ENCODE measurements at places on chromosomes 5 and 9. TPM values are rescaled to one million over a fixed set of nuclear protein-coding genes. Genes with fewer than 3 reads are reported as not detected.

AKNA gene
- total RNA-seq = 12.9 TPM

ARRDC3 gene
- 134 TPM for total RNA-seq

GRHPR gene
- 168 TPM for total RNA-seq

FGF1 gene
- 0.23 TPM for total RNA-seq

B4GALT7 gene
- 28.5 TPM for total RNA-seq

CSF2 gene
- total RNA-seq = 1.0 TPM

KIF24 gene
- 1.8 TPM for total RNA-seq

LRSAM1 gene
- 6.8 TPM for total RNA-seq

LPAR1 gene
- total RNA-seq = 36.8 TPM

CCDC183 gene
- 17.7 TPM for total RNA-seq

GRXCR2 gene
- total RNA-seq = not detected

PCDHGB5 gene
- total RNA-seq = 0.17 TPM

SGCD gene
- 8.0 TPM for total RNA-seq

FOXI1 gene
- total RNA-seq = not detected

DMRT3 gene
- not detected for total RNA-seq

GARIN3 gene
- not detected for total RNA-seq

HACD4 gene
- 1.2 TPM for total RNA-seq

CARD9 gene
- 0.68 TPM for total RNA-seq

ANAPC2 gene
- 21.3 TPM for total RNA-seq

HTR1A gene
- total RNA-seq = 0.57 TPM

DIPK1B gene
- total RNA-seq = 31.7 TPM

TAF11L6 gene
- total RNA-seq = not detected

HTR4 gene
- 2.0 TPM for total RNA-seq

FOXD4 gene
- 0.30 TPM for total RNA-seq

DOLK gene
- total RNA-seq = 30.2 TPM

CBY3 gene
- not detected for total RNA-seq

PROB1 gene
- 0.63 TPM for total RNA-seq

LCN1 gene
- not detected for total RNA-seq

Data from hepatocyte (in vitro differentiated cells).